ENCODE measurements at places on chromosomes 1 and 21. TPM values are rescaled to one million over a fixed set of nuclear protein-coding genes. Genes with fewer than 3 reads are reported as not detected.
A peak's percentile ranks its signal among the peaks of the same experiment; 100 is the strongest.

The SCP2 gene
- 79.7 TPM for total RNA-seq

The CAPN8 gene
- total RNA-seq, result 7.5 TPM

DNA sequence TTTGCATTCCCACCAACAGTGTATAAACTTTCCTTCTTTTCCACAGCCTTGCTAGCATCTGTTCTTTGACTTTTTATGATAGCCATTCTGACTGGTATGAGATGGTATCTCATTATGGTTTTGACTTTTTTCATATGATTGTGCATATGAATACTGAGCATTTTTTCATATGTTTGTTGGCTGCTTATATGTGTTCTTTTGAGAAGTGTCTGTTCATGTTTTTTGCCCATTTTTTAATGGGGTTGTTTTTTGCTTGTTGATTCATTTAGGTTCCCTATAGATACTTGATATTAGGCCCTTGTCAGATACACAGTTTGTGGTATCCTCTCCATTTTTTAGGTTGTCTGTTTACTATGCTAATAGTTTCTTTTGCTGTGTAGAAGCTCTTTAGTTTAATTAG is 185.8 kb upstream of the SPAG17 start:
- no peak for DNase-seq

The OR10X1 gene
- not detected for total RNA-seq

- no peak for DNase-seq
Observed at GRCh38 chr21:39033878-39034589, 149.2 kb downstream of the PSMG1 start.

- DNase-seq, result no peak
Observed at GRCh38 chr1:153000294-153000693, 1.3 kb upstream of the SPRR3 start.

The VAV3 gene
- total RNA-seq, result 5.3 TPM

DNA sequence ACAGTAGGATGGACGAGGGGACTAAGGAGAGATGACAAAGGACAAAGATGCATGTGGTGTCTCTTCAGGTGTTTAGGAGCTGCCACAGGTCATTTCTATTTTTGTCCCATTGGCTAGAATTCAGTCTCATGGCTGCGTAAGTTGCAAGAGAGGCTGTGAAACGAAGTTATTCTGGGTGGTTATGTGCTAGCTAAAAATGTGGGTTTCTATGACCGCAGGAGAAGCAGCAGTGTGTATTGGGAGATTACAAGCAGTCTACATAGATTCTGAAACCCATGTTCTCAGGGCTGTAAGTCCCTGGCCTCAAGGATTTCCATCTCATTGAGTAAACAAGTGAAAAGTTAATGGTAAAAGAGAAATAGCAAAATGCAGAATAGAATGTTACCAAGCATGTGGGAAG is 110.7 kb downstream of the SPATA46 start:
- peak; percentile 17 for DNase-seq

All from GM12878 (cell line).